ENCODE measurements at places on chromosomes 6 and 20.

DNA sequence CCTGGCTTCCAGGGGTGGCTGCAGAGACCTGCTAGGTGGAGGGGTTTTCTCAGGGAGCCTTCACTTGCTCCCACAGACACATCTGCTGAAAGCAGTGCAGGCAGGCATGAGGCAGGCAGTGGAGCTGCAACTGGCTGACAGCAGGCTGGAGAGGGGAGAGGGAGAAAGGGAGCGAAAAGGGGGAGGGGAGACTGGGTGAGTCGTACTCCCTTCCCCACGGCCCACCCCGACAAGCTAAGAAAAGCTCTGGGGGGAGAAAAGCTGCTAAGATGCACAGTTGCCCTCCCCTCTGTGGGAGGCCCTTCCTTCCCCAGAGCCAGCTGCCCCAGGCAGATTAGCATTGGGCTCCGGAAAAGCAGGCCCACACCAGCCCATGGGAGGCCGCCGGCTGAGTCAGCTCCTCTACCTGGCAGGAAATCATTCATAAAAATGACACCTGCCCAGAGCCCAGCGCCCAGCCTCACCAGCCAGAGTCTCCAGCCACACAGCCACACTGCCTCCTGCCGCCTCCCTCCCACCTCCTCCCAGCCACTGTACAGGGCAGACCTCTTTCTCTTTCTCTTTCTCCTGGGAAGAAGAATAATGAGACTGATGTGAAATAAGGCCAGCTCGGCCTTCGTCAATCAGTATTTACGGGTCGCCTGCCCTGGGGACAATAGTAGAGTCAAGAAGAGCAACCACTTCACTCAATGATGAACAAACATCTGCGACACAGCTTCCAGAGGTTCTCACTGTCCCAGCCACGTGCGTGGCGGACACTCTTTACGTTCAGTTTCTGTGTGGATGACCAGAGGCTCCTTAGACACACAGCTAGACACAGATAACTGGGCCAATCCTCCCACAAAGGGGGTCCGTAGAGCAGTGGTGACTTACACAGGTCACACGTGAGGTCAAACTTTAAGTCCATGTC is 7.7 kb upstream of the C20orf203 start:
- no peak for DNase-seq

DNA sequence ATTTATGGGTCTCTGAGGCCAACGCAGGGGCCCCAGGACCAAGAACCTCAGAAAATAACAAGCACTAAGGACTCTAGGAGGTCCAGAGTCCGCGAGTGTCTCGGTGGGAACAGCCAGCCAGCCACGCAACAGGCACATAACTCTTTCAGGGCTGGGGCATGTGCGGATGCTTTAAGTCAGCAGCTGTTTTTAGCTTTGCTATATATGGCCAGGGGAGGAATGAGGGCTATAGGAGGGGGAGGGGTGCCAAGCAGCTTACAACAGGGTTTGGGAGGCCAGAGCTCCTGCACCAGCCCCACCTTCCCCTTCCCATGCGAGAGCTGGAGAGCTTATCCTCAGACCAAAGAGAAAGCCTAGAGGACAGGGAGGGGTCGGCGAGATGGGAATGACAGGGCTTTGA is 6.2 kb downstream of the JPH2 start:
- DNase-seq = no peak

GRCh38 chr6:1952740-1953360 is 292.6 kb downstream of the GMDS start:
- DNase-seq = no peak

DNA sequence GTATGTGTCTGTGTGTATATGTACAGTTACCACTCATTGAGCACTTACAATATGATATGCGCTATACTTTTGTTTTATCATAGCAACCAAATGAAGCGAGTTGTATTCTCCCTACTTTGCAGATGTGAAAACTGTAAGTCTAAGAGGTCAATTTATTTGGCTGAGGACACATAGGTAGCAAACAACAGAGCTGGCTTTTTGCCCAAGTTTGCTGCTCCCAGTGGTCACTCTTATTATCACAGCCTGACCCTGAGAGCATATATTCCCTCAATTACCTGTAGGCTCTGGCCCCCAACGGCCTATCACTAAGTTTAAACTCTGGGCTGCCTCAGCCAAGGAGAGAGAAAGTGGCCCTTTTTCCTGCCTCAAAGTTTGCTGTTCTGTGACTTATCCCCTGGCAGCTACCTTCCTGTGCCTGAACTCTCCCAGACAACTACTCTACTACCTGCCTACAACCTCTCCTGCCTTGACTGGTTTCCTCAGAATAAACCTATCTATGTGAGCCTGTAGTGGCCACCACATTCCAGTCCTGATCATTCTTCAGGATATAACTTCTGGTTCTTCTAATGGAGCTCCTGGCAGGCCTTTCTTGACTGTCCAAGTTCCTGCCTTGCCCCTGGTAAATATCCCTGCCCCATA is 221.8 kb downstream of the FRK start:
- peak; percentile 56 for DNase-seq

DNA sequence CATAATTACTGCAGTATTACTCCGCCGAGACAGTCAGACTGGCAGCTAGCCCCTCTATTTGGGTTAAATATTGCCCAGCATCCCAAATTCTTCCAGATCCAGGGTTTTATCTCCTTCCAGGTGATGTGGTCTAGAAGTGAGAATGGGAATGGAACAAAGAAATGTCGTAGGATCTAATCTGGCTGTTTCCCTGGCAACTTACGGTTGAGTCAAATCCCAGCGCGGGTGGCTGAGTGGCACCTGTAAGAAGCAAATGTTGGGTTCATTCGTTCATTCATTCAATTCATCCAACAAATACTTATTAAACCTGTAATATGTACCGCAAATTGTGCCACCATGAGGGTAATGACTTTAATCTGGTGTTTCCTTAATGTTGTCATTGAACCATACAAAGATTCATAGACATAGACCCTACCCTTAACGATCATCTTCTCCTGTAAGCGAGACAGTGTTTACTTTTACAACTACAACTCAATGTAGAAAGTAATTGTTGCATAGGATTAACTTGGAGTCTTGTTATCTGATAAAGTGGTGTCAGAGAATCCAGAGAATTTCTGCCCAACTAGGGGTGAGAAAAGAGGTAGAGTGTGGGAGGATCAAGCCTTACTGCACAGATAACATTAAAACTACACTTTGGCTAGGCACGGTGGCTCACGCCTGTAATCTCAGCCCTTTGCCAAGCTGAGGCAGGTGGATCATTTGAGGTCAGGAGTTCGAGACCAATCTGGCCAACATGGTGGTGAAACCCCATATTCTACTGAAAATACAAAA is 91.3 kb upstream of the ADGRF1 start:
- no peak for DNase-seq

- DNase-seq = no peak
Observed at GRCh38 chr6:33375143-33375671, 16.4 kb upstream of the KIFC1 start.

GRCh38 chr20:52060794-52061714 is 130.5 kb downstream of the ZFP64 start:
- DNase-seq = peak; percentile 41

GRCh38 chr6:150713931-150714330 is 114.2 kb downstream of the PLEKHG1 start:
- DNase-seq = no peak

- DNase-seq = no peak
Observed at GRCh38 chr6:43516367-43516696, 394 bp downstream of the YIPF3 start.

Data from HuH-7.5 (cell line).